ENCODE measurements at places on chromosomes 11 and 22.

DNA sequence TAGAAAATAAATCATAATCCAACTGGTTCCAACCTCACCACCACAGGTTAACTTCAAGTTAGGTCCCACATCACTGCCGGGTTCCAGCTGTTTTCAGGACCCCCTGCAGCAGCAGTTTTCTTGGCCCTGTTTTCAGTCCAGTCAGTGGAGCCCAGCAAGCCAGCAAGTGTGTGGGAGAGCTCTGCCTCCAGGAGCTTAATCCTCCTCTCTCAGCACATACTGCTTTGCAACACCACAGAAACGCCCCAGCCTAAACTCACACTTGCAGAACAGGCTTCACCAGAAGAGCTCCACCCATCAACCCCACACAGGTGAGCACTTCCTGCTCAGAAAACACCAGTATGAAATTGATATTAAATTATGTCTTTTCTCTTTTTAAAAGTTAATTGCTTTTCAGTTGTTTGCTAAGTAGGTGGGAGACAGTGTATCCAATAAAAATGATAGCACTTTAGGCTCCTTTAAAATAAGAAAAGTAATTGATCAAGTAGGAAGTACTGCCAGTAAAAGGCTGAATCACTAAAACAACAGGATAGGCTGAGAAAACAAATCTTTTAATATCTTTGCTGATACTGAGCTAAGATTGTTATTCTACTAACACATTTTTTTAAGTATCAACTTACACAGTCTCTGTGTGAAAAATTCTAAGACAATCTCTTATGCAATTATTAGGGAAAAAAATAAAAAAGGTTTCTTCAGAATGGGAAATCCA, 81.5 kb upstream of the TP53AIP1 start:
- DNase-seq, result no peak

- no peak for DNase-seq
These were observed 54.2 kb upstream of the GRAMD1B start for GRCh38 chr11:123375832-123376231.

DNA sequence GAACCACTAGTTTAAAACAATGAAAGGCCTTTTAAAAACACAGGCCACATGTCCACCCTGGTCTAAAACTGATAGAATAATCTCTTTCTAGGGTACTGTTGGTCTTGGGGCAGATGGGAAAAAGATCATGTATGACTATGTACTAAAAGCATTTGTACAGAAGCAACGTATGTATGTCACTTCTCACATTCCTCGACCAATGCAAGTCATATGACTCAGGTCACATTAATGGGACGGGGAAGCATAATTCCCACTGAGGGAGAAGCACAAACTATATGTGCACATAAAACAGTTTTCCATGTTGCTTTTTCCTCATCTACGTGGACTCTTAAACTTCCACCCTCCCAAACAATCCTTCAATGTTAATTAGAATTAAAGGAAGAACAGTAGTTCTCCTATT, 32.2 kb upstream of the GAB2 start:
- DNase-seq, result no peak

- no peak for DNase-seq
These were observed 17.0 kb upstream of the OMP start for GRCh38 chr11:77085652-77086051.

GRCh38 chr22:33879796-33880195, 40.5 kb downstream of the LARGE1 start:
- DNase-seq, result no peak

DNA sequence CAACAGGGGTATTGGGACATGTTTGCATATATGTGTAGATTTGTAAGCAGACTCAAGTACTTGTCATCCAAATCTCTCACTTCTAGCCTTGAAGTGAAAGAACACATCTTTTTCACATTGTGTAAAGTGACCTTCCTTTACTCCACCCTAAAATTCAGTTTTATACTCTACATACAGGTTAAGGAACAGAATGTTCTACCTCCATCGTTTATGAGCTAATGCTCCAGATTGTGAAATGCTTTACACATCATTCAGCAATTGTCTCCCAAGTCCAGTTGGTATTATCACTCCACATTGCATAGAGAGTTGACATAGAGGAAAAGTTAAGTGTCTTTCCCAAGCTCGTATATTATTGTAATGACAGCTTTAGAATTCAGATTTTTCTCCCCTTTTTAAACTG, 46.1 kb upstream of the BLID start:
- DNase-seq, result no peak

GRCh38 chr11:113387605-113388211, at the start of gene ANKK1:
Gene ANKK1 (plus strand): TSS chr11:113387779. CDS start chr11:113387885, 106 bp downstream.
- DNase-seq, result no peak

- peak; percentile 70 for DNase-seq
These were observed 89.2 kb upstream of the CRTAM start for GRCh38 chr11:122749005-122749687.

DNA sequence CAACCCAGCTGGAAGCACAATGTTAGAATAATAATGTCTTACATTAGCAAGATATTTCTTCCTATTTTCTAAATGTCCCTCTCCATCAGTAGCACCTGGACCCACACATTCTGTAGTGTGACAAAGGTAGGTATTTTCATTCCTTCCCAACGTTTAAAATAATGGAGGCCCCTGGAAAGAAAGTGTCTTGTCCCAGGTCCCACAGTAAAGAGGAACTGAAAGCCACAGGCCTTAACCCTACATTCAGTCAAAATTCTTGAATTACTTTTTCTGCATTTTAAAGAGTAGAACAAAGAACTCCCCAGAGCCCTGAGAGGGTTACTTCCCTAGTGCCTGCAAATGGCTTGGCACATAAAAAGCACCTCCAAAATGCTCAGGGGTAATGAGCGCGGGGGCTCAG, 26.3 kb downstream of the OPCML start:
- peak; percentile 28 for DNase-seq

GRCh38 chr11:2837096-2837601, 48.4 kb downstream of the CDKN1C start:
- no peak for DNase-seq

- no peak for DNase-seq
These were observed 74.6 kb upstream of the YWHAH start for GRCh38 chr22:31869739-31870138.

Measured in GM20000 (cell line).